ENCODE measurements at places on chromosomes 7 and 10.

DNA sequence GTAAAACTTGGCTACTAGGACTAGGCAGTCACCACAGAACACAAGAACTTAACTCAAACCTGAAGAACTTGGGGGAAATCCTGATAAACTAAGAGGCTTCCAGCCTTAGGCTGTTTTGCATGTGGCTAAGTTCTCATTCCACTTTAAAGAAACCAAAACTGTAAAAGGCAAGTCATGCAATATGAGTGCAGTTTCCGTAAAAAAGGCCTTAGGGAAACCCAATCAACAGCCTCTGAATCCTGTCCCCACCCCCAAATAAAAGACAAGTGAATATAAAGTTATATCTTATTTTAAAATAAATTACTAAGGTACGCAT is 95.1 kb downstream of the USP6NL start:
- no peak for DNase-seq

- DNase-seq: no peak
Measured at GRCh38 chr7:30710669-30711068, 28.4 kb upstream of the CRHR2 start.

DNA sequence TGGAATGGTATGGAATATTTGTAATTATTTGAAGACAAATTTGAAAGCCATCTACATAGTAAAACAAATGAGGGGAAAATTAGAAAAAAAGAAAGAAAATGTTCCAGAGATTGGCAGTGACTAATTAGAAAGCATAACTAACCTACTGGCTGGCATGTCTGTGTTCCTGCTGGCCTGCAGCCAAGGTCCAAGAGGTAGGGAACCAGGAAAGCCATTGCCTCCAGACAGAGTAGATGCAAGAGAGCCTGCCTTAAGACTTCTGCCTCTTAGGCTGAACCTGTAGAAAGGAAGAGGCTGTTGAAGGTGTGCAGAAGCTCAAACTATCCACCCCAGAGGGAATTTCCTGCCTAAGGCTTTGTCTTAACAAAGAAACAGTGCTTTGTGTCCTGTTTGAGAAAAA is 982.0 kb downstream of the SORCS1 start:
- DNase-seq: no peak

DNA sequence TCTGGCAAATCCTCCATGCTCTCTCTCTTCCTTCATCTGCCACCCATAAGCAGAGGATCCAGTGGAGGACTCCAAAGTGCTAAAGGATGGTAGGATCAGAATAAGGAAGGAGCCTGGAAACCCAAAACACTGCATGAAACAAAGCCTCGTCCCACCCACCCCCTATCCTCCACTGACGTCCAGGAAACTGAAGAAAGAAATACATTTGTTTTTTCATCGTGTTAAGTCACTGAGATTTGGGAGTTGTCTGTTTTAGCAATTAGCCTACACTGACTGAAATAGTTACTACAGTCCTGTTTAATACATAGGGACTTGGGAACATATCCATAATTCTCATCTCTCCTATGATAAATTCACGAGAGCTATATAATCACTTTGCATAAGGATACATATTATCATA is 14.8 kb downstream of the ANXA7 start:
- DNase-seq: no peak

DNA sequence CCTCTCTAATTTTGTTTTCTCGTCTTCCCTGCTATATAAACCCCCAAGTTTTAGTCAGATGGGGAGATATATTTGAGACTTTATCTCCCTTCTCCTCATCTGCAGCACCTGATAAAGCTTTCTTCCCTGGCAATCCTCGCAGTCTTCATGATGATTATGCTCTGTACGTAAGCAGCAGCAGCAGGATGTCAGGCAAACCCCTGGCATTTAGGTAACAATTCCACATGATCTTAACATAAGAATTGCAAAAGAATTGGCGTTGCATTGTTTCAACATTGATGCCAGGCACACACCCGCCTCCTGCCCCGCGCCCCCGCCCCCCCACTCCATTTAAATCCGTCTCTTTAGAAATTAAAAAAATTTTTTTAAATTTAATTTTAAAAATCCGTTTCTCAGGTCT is 6.1 kb downstream of the PKD1L1 start:
- no peak for DNase-seq

DNA sequence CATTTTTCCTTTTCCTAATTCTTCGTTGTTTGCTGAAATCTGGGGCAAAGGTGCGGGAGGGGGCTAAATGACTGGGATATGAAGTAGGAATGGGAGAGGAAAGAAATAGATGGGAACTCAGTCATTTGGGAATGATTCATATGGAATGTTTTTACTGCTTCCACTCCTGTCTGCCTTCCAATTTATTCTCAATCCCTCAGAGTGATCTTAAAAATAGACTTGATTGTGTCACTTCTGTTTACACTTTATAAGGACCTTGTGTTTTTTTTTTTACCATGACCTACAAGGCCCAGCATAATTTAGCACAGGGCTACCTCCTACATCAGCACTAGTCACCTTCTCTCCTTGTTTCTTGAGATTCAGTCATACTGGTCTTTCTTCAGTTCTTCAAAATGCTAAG is 97.9 kb downstream of the PTEN start:
- DNase-seq: no peak

- no peak for DNase-seq
Measured at GRCh38 chr10:111063471-111063870, 13.4 kb upstream of the ADRA2A start.

GRCh38 chr10:43921478-43921877 is 272.8 kb upstream of the ZNF32 start:
- DNase-seq: no peak

- DNase-seq: no peak
Measured at GRCh38 chr7:16989811-16990413, 108.1 kb upstream of the AGR3 start.
